Fibroblast of the conjunctiva (primary cell): ENCODE measurements at places on chromosomes 5 and 9.

DNA sequence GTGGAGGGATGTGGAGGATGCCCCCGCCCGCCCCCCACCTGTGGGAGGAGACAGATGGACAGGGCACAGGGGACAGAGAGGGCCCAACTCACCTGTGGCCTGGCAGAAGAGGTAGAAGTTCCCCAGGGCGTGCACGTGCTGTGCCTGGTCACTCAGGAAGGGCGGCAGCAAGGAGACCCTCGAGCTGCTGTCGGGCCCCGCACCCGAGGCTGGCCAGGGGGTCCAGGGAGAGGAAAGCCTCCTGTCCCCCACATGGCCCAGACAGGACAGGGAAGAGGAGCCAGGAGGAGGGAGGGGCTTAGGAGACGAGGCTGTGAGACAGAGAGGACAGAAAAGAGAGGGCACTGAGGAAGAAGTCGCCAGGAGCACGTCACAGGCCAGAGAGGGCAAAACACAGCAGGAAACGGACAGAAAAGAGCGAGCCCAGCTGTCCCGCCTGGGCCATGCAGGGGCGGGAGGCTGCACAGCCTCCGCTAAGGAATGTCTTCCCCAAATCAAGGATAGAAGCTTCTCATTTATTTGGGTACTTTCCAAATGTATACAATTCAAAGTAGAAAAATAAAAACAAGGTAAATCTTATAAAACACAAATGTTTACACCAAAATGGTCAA, 58.5 kb downstream of the SECISBP2 start:
- DNase-seq = no peak

DNA sequence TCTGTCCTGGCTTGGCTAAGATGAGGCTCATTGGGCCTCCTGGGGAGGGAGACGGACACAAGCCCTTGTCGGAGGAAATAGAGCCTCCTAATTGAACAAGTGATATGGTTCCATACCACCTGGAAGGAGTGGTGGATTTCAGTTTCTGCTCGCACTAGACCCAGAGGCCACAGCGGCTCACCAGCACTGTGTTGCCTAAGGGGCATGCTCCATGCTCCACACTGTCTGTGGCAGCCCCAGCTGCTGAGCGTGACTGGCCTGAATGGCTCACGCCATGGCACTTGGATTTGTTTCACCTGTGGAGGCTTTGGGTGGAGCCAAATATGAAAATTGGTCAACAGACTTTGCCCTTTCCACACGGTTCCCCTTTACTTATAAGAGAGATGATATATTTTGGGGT, 181.1 kb downstream of the HSPA4 start:
- DNase-seq = no peak

DNA sequence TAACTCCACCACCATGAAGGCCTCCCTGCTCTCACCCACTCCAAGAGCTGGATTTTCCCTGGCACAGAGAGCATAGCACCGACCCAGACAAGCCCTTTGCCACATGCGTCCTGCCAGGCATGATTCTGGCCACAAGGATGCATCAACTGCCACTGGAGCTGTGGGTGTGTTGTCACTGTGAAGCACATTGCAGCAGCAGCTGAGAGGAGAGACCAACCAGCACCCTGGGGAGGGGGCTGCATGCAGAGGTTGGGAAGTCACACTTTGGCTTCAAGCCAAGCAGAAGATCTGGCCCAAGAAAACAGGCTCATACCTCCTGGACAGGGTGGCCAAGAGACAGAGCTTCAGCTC, 22.6 kb upstream of the PTGES start:
- DNase-seq = no peak

DNA sequence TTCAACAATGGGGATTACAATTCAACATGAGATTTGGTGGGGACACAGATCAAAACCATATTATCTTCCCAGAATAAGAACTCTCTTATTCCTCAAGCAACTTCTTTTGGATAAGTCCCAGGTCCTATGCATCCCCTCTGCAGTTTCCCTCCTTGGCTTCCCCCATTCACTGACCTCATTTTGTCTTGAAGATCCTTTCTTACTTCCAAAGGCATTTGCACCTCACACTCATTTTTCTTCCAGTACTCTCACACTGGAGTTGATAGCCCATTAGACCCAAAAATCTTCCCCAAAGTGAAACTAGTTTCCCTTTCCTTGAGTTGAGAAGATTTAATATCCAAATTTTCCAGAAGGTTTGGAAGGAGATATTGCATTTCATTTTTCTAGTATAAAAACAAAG, 178.0 kb upstream of the DAPK1 start:
- DNase-seq = no peak
